ENCODE measurements at places on chromosomes 5 and 9.
A peak's percentile ranks its signal among the peaks of the same experiment; 100 is the strongest.

- no peak for DNase-seq
Observed at GRCh38 chr9:113511856-113512761, 48.6 kb downstream of the RGS3 start.

GRCh38 chr9:129704807-129705206 is 39.4 kb downstream of the PRRX2 start:
- DNase-seq: no peak

DNA sequence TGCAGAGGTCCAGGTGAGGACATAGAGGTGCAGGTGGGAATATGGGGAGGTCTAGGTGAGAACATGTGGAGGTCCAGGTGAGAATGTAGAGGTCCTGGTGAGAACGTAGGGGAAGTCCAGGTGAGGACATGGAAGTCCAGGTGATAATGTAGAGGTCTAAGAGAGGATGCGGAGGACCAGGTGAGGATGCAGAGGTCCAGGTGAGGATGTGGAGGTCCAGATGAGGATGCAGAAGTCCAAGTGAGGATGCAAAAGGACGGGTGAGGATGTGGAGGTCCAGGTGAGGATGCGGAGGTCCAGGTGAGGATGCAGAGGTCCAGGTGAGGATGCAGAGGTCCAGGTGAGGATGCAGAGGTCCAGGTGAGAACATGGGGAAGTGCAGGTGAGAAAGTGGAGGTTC is 133.8 kb downstream of the MRPL36 start:
- no peak for DNase-seq

- DNase-seq: peak; percentile 15
Observed at GRCh38 chr5:172834415-172835289, 601 bp downstream of the ERGIC1 start.

DNA sequence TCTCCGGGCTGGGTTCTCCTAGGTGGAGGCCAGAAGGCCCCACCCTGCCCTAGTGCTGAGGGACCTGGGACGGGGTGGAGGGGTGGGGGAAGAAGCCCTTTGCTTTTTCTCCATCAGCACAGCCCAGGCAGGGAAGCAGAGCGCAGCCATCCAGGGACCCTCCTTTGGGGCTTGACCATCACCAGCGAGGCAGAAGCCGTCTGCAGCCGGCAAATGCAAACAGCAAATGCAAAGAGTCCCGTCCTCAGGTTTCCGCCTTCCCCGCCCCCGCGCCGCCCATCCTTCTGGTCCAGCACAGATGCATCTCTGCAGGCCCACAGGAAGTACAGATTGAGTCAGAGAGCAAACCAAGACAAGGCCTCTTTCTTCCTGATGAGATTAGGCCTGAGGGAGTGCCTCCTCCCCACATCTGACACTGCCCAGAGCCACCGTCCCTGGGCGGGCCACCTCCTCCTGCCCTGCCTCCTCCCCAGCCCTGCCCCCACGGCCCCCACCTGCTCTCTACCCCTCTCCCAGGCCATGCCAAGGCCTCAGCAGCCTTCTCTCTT is 23.4 kb downstream of the CORO2A start:
- no peak for DNase-seq

- peak; percentile 37 for DNase-seq
Observed at GRCh38 chr9:130590305-130590704, 10.9 kb downstream of the FUBP3 start.

All from erythroblast (primary cell).